ENCODE measurements at places on chromosomes 4 and X.

- no peak for DNase-seq
Observed at GRCh38 chr4:4720646-4721045, 138.8 kb upstream of the MSX1 start.

- DNase-seq: peak; percentile 77
Observed at GRCh38 chrX:100643956-100644860, at the start of gene SRPX2. SRPX2 (plus strand) TSS chrX:100644199; CDS start chrX:100646323, 2,124 bp downstream.

- DNase-seq: no peak
Observed at GRCh38 chr4:183118585-183118984, 19.5 kb downstream of the WWC2 start.

DNA sequence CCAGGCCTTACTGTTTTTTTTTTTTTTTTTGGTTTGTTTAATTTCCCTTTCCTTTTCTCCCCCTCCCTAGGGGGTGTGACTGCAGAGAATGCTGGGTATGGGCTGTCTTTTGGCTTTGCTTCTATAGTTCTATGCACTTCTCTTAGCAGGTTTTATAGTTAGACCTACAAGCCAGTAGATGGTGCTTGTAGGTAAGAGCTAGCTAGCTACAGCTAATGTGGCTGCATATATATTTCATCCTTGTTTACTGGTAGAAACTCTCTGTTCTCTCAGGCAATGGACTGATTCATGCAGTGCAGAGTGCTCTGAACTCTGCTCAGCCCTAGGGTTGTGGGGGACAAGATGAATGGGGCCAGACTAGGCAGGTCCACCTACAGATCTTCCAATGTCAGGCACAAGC lies 246.4 kb downstream of the SH2D1A start:
- DNase-seq: no peak

- DNase-seq: no peak
Observed at GRCh38 chr4:57063518-57063917, 46.7 kb downstream of the IGFBP7 start.

Measured in inflammatory macrophage treated with lipopolysaccharide for 1 hour (primary cell).